ENCODE measurements at places on chromosomes 5 and 9. TPM values are rescaled to one million over a fixed set of nuclear protein-coding genes. Genes with fewer than 3 reads are reported as not detected.

Gene ZNF618
- 4.6 TPM for total RNA-seq

DNA sequence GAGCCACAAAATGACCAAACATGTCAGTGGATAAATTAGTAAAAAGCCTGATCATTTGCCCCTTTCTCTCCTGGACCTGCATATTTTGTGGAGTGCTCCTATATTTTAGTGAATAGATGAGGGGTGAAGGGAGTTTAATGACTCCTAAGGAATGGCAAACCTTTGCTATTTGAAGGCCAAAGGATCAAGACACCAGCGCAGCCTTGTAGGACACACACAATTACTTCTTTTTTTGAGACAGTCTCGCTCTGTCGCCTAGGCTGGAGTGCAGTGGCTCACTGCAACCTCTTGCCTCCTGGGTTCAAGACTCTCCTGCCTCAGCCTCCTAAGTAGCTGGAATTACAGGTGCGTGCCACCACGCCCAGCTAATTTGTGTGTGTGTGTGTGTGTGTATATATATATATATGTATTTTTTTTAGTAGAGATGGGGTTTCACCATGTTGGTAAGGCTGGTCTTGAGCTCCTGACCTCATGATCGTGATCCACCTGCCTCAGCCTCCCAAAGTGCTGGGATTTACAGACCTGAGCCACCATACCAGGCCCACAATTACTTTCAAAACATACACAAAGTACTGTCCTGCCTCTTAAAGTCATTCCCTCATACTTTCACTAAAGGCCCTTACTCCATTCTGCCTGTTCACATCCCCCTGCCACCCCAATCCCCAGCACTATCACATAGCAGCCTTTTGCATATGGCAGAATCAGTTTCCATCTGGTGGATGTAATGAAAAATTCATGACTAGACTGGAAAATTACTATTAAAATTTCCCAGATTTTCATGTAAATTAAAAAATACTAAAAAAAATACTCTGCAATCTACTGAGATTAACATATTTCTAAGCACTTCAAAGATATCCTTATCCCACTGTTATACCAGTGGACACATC lies 60.4 kb downstream of the CSNK1A1 start:
- DNase-seq, result no peak

- DNase-seq, result no peak
Measured at GRCh38 chr5:21709770-21710169, 1143.4 kb downstream of the CDH12 start.

Gene PRUNE2
- total RNA-seq, result 58.6 TPM

DNA sequence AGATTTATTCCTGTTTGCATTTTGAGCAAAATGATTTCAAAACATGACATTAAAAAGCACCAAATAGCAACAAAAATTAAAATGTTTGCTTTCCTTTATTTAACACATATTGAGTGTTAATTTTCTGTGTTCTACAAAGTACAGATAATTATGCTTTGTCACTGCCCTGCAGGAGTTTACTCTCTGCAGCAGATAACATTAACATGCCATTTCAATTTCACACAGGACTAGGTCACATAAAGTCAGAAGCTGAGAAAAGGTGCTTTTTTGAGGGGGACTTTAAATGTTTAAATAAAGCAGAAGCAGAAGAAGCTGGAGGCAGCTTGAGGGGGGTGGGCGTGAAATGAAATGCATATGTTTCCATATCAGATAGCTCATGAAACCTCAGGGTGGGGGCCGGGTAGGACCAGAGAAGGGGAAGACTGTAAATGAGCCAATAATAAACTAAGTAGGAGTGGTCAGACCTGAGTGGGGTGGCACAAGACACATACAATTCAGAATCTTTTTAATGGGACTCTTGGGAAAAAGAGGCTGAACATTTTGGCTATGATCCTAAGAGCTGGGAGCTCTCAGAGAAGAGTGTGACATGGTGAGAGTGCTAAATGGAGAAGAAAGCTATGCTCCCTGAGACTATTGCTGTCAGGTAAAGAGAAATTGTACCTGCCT lies 387.5 kb downstream of the FAM170A start:
- DNase-seq, result no peak

DNA sequence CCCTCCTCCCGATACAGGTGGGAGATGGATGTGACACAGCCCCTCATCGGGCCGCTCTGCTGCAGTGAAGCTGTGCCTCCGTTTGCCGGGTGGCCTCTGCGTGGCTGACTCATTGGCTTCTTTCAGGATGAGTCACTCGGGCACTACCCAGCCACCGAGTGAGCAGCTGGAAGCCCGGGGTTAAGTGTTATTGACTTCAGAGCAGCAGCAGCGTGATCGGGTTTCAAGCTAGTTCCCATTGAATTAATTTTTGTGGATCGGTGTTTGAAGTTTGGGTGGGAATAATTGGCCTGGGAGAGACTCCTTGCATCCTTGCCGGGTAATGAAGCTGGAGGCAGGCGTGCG lies 266.4 kb upstream of the IRX4 start:
- no peak for DNase-seq

GRCh38 chr5:16574789-16575721 lies 41.7 kb downstream of the RETREG1 start:
- no peak for DNase-seq

DNA sequence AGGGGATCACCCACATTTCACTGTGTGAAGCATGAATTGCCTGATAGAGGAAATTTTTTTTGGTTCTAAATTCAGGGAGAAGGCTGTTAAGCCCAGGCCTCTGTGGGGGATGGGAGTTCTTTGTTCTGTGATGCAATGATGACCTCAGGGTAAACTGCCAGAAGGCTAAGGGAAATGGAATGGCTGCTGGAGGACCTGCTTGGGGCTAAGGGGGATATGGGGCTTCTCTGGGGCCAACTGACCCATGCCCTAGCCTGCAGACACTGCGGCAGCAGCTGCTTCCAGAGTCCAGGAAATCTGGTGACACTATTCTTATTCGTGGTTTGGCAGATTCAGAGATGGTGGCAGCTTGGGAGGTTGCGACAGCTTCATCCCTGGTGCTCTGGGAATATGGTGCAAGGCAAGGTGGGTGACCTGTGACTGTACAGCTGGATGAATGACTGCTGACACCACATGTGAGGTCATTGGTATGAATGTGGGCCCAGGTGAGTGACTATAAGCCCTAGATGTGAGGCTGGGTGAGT lies 30.3 kb downstream of the VCP start:
- DNase-seq, result no peak

DNA sequence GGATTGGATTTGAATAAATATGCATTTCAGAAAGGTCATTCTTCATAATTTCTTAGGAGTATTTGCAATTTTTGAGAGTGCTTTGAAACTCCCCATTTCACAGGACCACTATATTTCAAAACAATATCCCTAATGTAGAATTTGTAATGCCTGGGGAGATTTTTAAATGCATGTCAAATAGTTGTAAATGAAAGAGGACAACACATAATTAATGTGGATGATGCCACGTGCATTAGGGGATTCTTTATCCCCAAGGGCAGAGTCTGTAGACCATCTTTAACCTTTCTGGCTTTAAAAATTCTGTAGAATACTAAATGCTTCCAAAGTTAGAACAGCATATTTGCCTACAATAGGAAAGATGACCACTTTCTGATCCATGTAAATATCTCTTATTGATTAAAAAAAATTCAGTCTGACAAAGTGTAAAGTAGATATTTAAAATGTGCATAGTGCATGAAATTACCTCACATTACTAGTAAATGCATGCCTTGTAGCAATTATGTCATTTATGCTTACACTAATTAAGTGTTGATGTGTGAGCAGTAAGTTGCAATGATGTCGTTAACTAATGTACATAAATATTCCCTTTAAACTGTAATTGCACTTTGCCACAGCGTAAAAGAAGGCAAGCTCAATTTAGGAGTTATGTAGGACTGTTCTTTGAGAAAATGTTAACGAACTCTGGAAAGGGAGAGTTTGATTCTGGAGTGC lies 416.1 kb downstream of the PSAT1 start:
- no peak for DNase-seq

DNA sequence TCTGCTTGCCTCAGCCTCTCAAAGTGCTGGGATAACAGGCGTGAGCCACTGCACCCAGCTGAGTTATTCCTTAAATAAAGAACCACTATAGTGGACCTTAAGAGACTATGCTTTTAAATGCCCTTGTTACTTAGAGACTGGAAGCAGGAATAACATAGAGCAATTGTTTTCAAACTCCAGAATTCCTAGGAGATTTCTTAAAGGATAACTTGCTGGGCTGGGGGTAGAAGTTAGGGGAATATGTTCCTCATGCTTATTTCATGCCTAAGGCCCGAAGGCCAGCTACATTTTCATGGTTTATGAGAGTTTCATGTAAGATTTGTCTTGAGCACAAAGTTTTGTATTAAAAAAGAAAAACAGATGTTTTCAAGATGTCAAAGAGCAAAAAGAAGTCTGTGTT lies 48.2 kb downstream of the CSNK1A1 start:
- DNase-seq, result no peak

Gene GBA2
- total RNA-seq, result 55.4 TPM

Measured in prostate gland (tissue), 2 donors.